Activated T-helper 1 cell treated with anti-CD3 and anti-CD28 coated beads, Interleukin-2, amount 50 U/mL, for 16 hours (primary cell): ENCODE measurements at places on chromosomes 3 and 15.

GRCh38 chr3:71509066-71509465 lies 74.5 kb downstream of the FOXP1 start:
- DNase-seq = no peak

DNA sequence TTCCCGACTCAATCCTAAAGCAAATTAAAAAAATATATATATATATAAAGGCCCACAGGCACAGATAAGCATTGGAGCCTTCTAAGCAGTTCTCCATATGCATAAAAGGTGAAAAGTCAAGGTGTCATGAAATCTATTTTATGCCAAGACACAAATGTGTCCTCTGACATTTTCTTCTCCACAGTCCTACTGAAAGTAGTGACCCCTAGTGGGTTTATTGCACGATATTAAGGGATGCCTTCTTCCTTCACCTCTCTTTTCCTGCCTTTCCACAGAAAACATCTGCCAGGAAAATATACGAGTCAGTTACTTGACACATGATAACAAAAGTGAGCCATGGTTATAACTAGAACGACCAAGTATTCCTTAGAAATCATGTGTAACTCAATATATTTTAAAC lies 303.2 kb downstream of the TIGIT start:
- no peak for DNase-seq

DNA sequence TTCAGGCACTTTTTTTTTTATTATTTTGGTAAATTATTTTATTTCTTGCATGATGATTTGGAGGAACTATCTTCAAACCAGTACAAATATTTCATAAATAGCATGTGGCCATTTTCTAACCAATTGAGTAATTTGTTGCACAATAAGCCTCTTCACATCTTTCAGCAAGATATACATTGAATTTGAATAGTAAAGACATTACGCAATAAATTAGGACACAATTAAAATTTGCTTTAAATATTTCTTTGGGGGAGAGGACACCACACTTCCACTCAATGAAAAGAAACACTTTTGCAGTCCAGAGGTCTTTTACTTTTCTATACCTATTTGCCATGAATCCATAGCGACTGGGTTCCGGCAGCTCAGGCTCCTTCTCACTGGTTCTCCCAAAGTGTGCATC lies 762.6 kb upstream of the GOLIM4 start:
- no peak for DNase-seq

DNA sequence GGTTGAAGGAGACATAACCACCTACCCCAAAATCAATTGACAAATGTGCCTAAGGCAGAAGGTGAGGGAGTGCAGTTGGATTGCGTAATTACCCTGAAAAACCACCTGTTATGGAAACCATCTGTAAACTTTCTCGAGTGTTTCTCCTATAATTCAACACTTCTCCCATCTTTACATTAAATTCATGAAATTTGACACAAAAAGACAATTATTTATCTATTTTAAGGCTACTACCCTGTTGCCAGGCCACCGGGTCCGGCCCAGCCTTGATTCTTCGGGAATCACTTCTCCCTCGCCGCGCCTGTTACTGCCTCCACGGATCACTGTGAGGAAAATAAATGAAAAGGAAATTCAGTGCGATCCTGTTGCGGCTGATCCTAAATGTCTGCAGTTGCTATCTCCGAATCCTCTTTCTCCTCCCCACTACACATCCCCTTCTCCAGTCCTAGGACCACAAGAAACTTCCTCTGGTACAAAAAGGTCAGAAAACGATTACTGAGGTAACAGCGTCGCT lies 646 bp downstream of the IQCB1 start:
- DNase-seq = no peak

- DNase-seq = no peak
Measured at GRCh38 chr3:11385326-11385725, 113.1 kb downstream of the ATG7 start.

DNA sequence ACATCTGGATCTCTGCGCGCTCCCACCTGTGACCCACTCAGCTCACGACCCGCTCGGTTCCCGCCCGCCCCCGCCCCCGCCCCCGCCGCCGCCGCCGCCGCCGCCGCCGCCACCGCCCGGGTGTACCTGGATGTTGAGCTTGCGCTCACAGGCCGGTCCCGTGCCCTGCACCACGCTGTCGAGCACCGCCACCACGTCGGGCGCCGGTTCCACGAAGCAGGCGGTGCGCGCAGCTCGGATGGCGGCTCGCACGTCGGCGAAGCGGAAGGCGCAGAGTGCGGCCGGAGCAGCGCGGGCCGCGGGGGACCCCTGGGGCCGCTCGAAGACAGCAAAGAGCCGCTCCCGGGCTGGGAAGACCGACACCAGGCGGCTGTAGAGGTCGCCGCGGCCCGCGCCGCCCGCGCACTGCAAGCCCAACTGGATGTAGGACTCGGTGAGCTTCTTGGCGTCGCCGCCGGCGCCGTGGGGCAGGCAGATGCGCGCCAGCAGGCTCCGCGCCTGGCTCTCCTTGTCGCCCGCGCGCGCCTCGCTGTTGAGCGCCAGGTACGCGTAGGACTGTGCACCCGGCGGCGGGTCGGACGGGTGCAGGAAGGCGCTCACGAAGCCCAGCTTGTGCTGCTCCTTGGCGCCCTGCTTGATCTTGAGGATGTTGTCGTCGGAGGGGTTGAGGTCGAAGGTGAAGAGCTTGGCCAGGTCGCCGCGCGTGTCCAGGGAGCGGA lies 1.1 kb downstream of the PLXND1 start:
- no peak for DNase-seq

DNA sequence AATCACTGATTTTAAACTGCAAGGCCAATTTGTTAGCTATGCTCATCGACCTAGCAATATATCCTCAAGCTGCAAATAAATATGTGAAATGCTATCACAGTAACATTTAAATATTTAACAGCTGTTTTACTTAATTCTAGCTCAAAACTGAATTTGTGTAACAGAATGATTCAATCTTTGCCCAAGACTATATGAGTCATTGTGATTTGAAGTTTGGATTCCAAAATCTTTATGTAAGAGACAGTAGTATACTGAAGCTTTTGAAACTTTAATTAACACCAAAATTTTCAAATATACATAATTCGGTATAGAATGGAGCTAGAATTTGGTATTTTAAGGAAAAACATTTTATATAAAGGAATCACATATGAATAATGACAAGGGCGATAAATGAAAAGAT lies 603.0 kb upstream of the ROBO2 start:
- DNase-seq = no peak

DNA sequence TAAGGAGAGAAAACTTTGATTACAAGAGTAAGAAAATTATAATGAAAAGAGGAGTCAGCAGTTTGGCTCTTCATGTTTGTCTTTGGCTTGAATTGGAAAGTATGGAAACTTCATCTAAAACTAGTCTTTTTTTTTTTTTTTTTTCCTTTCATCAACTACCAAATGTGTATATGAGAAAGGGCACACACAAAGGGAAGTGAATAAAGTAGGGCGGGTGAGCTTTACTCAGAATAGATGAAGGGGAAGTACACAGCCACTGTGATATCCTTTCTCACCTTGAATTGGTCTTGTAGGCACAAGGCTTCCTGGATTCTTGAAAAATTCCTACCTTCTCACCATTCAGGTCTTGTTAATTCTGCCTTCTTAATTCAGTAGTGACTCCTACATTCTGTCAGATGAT lies 652.3 kb upstream of the KCNMB2 start:
- DNase-seq = no peak

GRCh38 chr15:95709959-95710695 lies 620.4 kb upstream of the NR2F2 start:
- no peak for DNase-seq

DNA sequence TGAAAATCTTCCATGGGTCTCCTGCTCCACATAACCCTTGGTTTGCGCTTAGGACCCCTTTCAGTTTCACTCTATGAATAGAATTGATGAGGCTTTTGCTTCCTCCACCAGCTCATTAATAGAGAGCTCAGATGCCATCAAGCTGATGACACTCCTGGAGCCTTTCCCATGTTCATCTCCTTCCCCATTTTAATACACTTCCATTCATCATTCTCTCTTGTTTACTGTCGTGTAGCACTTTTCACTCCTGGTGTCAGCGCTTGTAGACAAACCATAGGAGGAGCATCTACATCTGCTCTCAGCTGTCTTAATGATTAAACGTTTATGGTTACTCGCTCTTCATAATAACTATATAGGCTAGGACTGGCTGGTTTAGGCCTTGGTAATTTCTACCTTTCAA lies 363.5 kb downstream of the EPHB1 start:
- DNase-seq = no peak

DNA sequence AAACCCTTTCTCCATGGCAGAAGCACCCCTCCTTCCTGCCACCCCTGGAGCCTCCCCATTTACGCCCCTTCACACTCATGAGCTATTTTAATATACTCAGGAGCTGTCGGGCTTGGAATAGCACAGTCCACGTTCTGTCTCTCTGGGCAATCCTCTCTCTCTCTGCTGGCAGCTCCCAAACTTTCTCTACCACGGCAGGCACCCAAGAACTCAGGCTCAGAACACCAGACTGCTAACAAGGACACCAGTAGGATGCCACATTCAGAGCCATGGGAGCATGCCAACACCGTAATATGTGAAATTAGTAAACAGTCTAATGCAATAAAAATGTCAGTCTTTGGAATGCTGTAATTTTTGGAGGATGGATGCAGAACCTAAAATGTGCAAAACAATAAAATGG lies 19.3 kb downstream of the TNFAIP8L3 start:
- no peak for DNase-seq

DNA sequence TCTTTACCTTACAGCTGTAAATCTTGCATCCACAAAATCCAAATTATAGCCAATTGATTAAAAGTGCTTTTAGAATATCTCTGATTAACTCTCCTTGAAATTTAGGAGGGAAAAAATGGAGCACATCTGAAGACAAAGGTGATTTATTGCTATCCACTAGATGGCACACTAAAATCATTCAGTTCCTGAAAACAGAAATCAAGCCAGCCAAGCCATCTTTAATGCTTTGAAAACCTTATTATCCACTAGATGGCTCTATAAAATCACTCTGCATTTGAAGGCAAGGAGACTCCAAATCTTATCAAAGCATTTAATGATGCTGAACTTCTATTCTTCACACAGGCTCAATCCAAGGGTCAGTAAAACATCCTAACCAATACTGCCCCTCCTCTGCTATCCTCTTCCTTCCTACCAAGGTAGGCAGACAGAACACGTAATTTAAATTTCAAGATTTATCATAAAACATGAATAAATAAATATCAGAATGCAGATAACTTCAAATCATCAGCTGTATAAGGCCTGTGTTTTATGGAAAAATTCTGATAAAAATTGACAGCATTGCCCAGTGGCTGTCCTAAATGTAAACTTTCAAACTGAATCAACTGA lies 48.4 kb downstream of the GOLIM4 start:
- no peak for DNase-seq

DNA sequence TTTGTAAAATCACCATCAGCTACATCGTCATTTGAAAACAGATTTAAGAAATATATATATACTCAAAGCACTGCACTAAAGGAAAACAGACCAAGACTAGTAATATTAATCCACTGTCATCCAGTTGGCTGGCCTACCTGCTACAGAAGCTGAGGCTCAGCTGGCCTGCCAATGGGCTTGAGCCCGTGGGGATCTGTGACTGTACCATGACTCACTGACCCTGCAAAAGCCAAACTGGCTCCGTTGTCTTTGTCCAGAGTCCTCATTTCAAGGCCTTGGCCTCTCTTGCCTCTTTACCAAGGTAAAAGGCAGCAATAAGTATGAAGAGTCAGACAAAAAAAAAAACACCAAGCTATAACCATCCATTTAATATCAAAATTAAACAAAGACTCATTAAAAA lies 463.5 kb upstream of the RASGRP1 start:
- no peak for DNase-seq
